Posterior vena cava (tissue), 2 donors: ENCODE measurements at places on chromosomes 5 and 9. TPM values are rescaled to one million over a fixed set of nuclear protein-coding genes. Genes with fewer than 3 reads are reported as not detected.

The BHMT gene
- total RNA-seq = 0.28 TPM

The CCDC171 gene
- total RNA-seq = 2.6 TPM

The LCN15 gene
- not detected for total RNA-seq

The NOXA1 gene
- total RNA-seq = 2.7 TPM

The ADAMTS16 gene
- 0.74 TPM for total RNA-seq

The THOC3 gene
- total RNA-seq = 16.4 TPM

The MARCOL gene
- not detected for total RNA-seq

The TAF11L10 gene
- not detected for total RNA-seq

- no peak for DNase-seq
These were observed 49.9 kb downstream of the SLC12A7 start for GRCh38 chr5:1061916-1062315.

DNA sequence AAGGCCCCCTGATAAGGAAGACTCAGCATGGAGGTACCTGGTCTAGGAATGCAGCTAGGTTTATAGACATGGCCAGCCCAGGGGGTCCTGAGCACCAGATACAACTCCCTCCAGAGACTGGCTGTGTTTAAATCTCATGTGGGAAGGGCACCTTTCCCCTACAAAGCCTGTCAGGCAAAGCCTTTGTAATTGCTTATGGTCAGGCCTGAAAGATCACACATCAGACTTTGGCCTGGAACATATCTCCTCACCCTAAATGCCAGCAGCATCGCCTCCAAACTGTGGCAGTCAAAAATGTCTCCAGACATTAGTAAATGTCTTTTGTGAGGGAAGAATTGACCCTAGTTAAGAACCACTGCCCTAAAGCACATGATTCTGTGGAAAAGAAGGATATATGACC, 51.6 kb upstream of the MACIR start:
- no peak for DNase-seq

DNA sequence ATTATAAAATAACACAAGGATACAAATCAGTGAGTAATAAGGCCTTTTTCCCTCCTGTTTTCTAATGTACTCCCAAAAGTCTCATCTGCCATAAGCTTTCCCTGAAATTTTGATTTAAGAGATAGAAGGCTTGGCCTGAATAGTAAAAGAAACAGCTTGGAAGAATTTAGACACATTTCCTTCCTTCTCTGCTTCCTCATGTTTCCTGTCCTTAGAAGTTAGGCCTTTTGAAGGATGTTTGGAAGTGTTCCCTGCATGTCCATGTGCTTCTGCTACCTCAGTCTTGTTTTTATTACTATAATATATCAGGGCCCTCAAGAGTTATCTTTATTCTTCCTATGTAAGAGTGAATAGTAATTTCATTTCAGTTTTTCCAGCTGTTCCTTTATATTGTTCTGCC, 242.7 kb downstream of the DEPDC1B start:
- no peak for DNase-seq

- DNase-seq = no peak
These were observed 230.3 kb upstream of the PTPRD start for GRCh38 chr9:10843151-10843550.

DNA sequence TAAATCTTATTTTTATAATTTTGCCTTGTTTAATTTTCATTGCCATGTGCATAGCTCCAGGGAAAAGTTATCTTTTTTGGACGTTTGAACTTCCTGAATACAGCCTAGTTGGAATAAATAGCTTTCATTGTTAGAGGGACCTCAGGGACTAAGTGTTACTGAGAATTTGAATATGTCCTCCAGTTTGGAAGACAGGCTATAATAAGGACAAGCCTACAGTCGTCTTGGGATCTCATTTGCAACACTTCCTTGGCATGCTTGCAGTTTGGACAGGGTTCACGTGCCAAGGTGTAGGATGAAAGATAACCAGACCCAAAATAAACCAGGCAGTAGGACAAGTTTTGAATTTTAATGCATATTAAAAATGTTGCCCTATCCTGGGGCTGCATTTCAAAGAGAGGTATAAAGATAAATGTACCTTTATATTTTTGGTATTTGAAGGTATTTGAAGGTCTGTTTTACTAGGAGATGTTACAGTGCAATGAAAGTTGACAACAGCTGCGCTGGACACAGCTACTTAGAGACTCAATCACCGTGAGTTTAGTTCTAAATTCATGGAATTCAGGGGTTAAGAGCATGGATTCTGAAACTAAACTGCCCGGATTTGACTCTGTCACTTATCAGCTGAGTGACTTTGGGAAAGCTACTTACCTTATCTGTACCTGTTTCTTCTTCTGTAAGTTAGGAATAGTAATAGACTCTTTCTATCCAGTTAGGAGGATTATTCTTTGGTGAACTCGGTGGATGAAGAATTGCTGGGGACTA, 134.1 kb downstream of the ACTBL2 start:
- DNase-seq = no peak

DNA sequence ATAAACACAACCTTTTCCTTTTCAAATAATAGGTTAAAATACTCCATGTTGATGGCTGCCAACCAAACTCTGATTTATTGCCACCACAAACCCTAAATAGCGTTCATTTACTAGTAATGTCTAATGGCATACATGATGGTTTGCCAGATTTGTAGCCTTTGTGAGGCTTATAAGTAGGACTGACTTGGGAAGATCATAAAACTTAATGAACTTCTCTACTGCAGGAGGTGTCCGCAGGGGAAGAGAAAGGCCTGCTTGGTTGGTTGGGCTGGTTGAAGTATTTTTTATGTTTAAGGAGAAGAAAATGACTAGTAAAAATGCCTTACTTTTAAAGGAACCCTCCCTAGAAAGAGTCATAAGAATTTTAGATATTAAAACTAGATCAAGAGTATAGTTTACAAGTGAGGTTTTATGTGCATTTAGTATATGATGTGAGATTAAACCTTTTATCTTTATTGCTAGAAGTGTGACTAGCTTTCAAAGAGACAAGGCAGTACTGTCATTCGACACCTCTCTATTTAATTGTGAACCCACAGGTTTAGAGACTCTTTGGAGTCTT, 5.0 kb downstream of the PBX3 start:
- DNase-seq = no peak

DNA sequence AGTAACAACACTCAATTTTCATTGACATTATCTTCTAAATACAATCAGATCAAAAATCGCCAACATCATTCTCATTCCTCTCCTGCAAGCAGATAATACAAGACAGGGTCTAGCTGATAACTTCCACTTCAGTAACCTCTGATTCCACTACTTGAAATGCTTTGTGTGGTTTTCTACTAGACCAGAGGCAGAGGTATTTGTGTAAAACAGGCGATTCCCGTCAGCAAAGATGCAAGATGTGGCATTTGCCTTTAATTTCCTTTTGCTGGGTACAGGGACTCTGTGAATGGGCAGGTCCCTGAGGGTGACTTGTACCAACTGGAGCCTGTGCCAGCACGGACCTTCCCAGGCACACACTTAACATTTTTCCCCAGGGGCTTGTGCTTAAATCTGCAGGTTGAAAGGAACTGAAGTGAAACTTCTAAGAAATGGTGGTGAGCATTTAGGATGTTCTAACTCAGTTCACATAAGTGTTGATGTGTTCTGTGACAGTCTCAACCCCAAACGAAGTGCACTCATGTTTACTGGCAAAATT, 625.5 kb upstream of the WWC1 start:
- DNase-seq = no peak

GRCh38 chr9:17699615-17700330, 120.9 kb downstream of the SH3GL2 start:
- DNase-seq = no peak

GRCh38 chr5:78858364-78858763, 126.7 kb downstream of the ARSB start:
- no peak for DNase-seq

- DNase-seq = no peak
These were observed 36.5 kb upstream of the FAT2 start for GRCh38 chr5:151627650-151628049.

GRCh38 chr5:107395632-107396350, 274.9 kb downstream of the EFNA5 start:
- no peak for DNase-seq

GRCh38 chr9:72728031-72728770, 206.8 kb downstream of the TMC1 start:
- DNase-seq = no peak

DNA sequence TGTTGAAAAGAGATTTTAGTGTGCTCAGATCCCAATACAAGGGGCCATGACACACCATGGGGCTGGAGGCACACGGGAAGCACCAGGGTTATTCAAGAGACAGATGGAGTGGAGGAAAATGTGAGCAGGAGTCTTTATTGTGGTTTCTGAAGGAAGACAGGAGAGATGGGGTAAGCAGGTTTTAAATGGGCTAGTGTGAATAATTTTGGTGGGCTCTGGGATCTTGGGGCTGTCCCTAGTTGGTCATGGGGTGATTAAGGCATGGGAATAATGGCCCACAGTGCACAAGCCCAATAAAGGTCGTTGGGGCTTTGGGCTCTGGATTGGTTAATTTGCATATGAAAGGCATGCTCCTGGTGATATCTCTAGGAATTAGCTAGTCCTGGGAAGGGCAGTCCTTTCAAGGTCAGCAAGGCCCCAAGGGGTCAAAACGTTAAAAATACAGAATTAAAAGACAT, 3.6 kb upstream of the SCGB3A2 start:
- DNase-seq = no peak

DNA sequence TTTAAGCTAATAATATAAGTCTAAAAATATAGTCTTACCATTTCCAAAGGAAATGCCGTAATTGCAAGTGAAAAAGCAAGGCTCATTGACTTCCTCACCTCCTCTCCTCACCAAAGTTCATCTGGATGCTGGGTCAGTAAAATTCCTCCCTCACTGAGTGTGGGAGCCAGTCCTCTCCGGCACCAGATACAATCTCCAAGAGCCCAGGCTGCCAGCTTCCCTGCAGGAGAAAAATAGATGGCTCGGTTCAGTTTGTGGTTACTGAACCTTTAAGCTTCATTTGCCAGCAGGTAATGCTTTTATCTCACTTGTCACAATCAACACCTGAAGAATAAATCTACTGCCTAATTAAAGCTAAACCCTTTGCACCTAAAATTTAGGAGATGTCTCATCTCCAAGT, 115.3 kb upstream of the VLDLR start:
- no peak for DNase-seq

GRCh38 chr5:172806897-172807672, 27.0 kb upstream of the ERGIC1 start:
- peak; percentile 97 for DNase-seq

GRCh38 chr5:37132646-37133045, 116.5 kb downstream of the CPLANE1 start:
- no peak for DNase-seq

DNA sequence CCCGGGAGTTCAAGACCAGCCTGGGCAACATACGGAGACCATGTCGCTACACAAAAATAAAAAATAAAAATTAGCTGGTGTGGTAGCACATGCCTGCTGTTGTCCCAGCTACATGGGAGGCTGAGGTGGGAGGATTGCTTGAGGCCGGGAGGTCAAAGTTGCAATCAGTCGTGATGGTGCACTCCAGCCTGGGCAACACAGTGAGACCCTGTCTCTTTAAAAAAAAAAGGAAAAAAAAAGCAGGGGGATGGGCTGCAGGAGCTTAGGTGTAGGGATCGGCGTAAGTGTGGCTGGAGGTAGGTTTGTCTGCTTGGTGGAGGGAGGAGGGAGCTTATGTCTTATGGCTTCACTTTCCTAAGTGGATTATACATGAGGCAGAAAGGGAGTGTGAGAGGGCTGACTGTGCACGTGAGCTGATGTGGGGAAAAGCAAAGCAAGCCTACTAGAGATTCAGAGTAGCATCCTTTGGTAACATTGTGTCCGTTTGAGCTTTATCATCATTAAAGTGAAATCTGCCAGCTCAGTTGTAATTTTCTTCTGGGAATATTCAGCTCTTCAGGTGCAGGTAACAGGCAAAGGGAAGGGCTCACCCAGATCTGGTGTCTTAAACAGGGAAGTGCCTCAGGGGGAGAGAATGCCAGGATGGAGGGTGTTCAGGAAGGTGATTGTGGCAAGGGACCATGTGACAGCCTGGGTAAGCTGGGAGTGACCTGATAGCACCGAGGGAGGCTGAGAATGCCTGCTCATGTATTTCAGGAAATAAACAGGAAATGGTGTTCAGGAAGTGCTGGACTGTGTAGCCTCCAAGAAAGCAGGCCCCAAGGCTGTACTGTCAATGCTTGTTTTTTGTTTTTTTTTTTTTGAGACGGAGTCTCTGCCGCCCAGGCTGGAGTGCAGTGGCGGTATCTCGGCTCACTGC, 17.6 kb upstream of the SETX start:
- no peak for DNase-seq

GRCh38 chr5:160479220-160479619, 57.6 kb downstream of the PTTG1 start:
- DNase-seq = no peak

GRCh38 chr9:33273266-33273971, 8.6 kb downstream of the CHMP5 start:
- no peak for DNase-seq

GRCh38 chr5:6505783-6506557, 57.3 kb downstream of the UBE2QL1 start:
- no peak for DNase-seq

DNA sequence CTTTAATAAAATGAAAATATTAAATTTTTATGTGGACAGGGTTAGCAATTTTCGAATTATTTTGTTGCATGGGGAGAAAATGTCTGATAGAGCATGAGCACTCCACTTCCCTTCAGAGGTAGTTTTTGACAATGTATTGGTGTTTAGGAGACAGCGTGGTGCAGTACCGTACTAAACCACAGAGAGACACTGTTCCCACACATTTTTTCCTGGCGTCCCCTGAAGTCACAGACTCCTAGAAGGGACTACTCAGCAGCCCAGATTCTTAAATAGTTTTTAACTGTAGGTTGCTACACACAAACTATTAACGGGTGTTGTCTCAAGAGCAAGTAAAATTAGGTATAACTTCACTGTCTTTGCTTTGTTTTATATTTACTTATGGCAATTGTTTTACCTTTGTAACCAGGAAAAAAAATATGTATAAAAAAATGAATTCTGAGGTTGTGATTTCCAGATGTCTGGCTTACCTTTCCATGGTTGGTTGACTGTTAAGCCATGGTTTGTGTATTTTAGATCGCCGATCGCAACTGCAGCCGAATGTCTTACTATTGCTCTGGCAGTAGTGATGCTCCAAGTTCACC, 171.2 kb downstream of the DOCK8 start:
- DNase-seq = no peak

DNA sequence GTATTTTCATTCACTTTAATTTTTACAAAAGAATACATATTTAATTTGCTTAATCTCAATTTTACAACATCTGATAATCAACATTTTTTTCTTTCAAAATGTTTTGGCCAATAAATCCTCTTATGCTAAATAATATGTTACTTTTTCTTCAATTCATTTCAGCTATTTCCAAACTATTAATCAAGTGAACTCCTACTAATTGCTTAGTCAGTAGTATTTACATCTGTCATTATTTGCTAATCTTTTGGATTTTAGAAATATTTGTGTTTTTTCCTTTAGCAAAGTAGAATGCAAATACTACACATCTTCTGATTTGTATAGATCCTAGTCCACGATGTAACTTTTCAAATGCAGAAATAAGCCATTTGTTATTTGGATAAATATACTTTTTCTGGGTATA, 1.6 kb upstream of the TNPO1 start:
- no peak for DNase-seq

DNA sequence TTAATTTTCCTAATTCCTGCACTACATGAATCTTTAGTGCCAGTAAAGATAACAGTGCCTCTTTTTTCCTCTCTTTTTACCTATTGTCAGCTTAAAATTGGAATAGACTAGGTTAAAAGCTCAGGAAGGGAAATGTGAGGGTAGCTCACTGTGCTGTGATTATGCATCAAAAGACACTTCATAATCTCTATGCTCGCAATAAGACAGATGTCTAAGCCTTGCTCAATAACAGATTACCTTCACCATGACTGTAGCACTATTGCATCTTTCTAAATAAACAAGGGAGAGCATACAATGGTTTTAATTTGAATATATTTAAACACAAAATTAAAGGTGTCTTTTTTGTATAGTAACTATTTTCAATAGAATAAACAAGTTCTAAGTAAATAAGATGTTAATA, 130.1 kb downstream of the FBN2 start:
- DNase-seq = no peak
